T-cell (primary cell): ENCODE measurements at places on chromosomes 1 and 21. TPM values are rescaled to one million over a fixed set of nuclear protein-coding genes. Genes with fewer than 3 reads are reported as not detected.

Gene SLAMF6
- 53.0 TPM for total RNA-seq

Gene EXTL1
- total RNA-seq = not detected

Gene TRABD2B
- not detected for total RNA-seq

Gene NCAM2
- not detected for total RNA-seq

Gene F11R
- 18.7 TPM for total RNA-seq

- no peak for DNase-seq
These were observed 40.0 kb upstream of the ATP2B4 start for GRCh38 chr1:203586496-203587081.

DNA sequence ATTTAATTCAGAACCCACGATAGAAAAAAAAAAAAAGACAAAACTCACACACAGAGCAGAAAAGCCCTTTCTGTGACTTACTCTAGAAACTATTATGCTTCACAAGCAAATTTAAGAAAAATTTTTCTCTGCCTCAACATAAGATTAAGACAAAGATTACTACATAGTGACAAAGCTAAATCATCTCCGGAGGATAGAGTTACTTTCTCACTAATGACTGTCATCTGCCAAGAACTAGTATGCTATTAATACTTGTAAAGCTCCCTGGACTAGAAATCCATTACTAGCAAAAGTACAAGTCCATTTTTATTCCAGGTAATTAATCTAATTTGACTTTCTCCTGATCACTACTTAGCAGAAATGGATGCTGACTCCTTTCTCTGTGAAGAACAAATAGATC is 25.9 kb downstream of the GREM2 start:
- no peak for DNase-seq

- no peak for DNase-seq
These were observed 36.4 kb downstream of the CAPN8 start for GRCh38 chr1:223629126-223629457.

DNA sequence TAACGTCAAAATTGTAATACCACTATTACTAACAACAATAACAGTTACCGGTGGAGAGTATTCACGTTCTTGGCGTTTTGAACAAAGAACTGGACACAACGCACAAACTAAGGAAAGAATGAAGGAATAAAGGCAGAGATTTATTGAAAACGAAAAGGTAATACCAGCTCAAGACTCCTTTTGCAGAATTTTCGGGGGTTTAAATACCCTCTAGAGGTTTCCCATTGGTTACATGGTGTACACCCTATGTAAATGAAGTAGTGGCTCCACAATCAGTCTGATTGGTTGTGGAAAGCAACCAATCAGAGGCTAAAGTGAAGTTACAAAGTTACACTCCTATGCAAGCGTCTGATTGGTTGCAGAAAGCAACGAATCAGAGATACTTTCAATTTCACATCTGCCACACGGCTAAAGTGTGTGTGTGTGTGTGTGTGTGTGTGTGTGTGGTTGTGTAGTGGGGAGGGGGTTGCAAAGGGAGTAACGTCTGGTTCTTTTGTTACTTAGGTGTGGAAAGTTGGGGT is 1.1 kb upstream of the GTF2B start:
- DNase-seq = no peak

DNA sequence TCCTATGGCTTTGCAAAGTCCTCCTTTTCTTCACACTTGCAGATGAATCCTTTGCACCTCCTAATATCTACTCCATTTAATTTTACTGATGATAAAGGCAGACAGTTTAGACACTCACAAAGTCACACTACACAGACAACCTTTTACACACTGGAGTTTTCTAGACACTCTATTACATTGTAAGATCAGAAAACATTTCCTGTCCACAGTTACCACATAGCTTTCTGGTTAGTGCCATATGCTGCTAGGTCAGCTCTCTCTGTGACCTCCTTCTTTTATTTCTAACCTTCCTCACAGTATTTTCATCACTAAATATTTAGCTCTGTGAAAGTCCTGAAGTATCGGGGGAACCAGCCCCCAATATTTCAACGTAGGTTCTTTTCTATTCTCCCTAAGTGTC is 5.1 kb downstream of the SH2D1B start:
- DNase-seq = no peak
